ENCODE measurements at places on chromosomes 6 and 20.
A peak's percentile ranks its signal among the peaks of the same experiment; 100 is the strongest.

GRCh38 chr6:133899556-133899955 is 10.6 kb downstream of the TCF21 start:
- H3K27me3 ChIP-seq = peaks cover 61% of the 10 kb centered on the region
- H3K36me3 ChIP-seq = no peaks in the 10 kb centered on the region
- no peaks in the 10 kb centered on the region for H3K4me1 ChIP-seq
- H3K27ac ChIP-seq = no peak overlapping the region

DNA sequence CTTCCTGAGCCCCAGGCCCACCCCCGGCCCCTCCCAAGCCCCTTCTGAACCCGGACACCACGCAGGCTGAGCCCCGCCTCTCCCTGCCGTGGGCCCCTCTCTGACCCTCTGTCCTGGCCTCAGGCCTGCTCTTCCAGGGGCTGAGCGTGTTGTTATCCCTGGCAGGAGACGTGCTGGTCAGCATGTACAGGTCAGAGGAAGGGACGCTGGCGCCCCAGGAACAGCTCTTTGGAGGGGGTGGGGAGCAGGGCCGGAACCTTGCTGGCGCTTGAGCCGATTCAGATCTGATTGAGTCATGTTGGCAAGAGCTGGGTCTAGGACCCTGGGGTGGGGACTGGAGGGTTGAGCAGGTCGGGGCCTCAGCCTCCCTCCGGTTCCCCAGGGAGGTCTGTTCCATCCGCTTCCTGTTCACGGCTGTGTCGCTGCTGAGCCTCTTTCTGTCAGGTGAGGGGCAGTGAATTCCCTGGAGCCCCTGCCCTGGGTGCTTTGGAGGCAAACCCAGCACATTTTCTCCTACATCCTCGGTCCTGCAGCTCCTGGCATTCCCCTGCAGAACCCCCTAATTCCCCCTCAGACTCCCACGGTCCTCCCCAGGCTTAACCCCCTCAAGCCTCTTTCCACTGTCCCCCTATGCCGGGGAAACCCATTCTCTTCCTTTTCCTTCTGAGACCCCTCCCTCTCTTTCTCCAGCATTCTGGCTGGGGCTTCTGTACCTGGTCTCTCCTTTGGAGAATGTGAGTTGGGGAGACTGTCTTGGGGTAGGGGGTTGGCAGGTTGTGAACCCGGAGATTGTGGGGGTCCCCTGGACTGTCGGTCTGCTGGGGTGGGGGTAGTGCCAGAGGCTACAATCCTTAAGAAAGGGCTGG is 2.0 kb downstream of the SPAG4 start:
- H3K27ac ChIP-seq = no peak overlapping the region
- no peaks in the 10 kb centered on the region for H3K36me3 ChIP-seq
- peak; percentile 52 for DNase-seq
- H3K4me3 ChIP-seq = no peak overlapping the region
- peaks cover 36% of the 10 kb centered on the region for H3K4me1 ChIP-seq

DNA sequence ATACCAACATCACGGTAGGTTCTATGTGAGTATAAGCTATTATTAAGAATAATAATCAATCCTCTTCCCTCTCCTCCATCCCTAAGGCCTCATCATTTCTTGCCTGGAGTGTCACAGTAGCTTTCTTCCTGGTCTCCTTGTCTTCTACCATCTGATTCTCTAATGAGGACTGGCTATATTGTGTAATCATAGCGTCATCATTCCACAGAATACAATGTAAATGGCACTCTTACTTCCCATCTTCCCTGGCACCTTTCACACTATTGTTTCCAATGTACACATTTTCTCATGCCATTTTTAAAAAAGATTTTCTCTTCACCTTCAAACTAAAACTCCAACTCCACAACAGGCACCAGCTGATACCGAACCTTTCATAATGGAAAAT is 2.2 kb upstream of the BTN3A2 start:
- peak; percentile 42 for DNase-seq
- H3K4me3 ChIP-seq = no peak overlapping the region
- no peak overlapping the region for H3K27ac ChIP-seq
- no peaks in the 10 kb centered on the region for H3K27me3 ChIP-seq
- peaks cover 41% of the 10 kb centered on the region for H3K4me1 ChIP-seq

GRCh38 chr6:107196152-107196551 is 80.8 kb upstream of the BEND3 start:
- H3K36me3 ChIP-seq = no peaks in the 10 kb centered on the region
- H3K4me3 ChIP-seq = no peak overlapping the region
- no peaks in the 10 kb centered on the region for H3K4me1 ChIP-seq
- no peak overlapping the region for H3K27ac ChIP-seq
- H3K27me3 ChIP-seq = no peaks in the 10 kb centered on the region

DNA sequence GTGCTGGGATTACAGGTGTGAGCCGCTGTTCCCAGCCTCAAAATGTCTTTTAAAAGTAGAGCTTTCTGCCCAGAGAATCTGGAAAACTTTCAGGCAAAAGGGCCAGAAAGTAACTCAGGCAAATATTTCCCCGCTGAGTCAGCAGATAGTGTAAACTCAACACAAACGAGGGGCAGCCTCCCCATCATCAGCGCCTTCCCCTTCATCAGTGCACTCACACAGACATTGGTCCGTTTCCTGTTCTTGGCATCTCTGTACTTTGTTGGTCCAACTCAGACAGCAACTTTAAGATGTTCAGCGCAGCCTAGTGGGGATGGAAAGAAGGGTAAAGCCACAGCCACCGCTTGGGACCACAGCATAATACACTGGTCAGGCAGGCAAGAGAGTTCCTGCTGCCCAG is 69.5 kb downstream of the CSE1L start:
- no peaks in the 10 kb centered on the region for H3K27me3 ChIP-seq
- peaks cover 89% of the 10 kb centered on the region for H3K36me3 ChIP-seq
- DNase-seq = no peak
- no peak overlapping the region for H3K4me3 ChIP-seq
- no peak overlapping the region for H3K27ac ChIP-seq
- no peaks in the 10 kb centered on the region for H3K4me1 ChIP-seq

GRCh38 chr6:4910037-4910760 is 93.6 kb downstream of the RPP40 start:
- peaks cover 40% of the 10 kb centered on the region for H3K36me3 ChIP-seq
- H3K27ac ChIP-seq = no peak overlapping the region
- no peaks in the 10 kb centered on the region for H3K27me3 ChIP-seq
- no peak for DNase-seq

DNA sequence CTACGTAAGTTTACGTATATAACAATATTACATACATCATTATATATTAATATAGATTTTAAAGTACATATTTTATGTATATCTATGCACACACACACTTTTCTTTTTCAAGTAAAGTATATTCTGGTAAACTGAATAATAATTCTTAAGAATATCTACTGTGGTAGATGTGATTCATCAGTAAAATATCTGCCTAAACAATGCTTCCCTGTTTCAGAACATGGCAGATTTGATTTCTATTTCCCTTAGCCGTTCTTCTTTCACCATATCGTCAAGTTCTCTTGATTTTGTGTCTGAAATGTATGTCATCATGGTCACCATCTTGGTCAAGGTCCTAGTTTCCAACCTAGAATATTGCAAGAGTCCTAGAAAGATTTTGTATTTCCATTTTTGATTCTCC is 195.6 kb downstream of the HDGFL1 start:
- H3K27me3 ChIP-seq = no peaks in the 10 kb centered on the region
- no peaks in the 10 kb centered on the region for H3K36me3 ChIP-seq
- no peak for DNase-seq

DNA sequence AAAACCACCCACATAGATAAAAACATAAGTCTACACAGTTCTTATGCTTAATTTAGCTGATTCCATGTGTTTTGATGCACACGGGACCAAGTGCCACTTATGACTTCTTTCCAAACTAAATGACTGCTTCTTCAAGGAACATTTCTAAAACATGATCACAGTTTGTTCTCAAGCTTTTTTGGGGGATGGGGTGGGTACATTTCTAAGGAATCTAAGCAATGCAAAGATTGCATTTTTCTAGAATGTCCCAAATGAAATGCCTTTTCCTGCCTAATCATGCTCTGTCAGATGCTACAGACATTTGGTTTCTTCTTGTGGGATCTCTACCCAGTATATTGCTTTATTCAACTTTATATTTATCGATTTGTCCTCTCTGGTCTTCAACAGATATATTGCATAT is 496.8 kb upstream of the JAG1 start:
- H3K36me3 ChIP-seq = no peaks in the 10 kb centered on the region
- no peak overlapping the region for H3K4me3 ChIP-seq
- no peak overlapping the region for H3K27ac ChIP-seq
- H3K4me1 ChIP-seq = no peaks in the 10 kb centered on the region
- H3K27me3 ChIP-seq = no peaks in the 10 kb centered on the region

GRCh38 chr6:109465772-109466171 is 10.2 kb upstream of the MICAL1 start:
- H3K36me3 ChIP-seq = peaks cover 78% of the 10 kb centered on the region
- H3K27me3 ChIP-seq = no peaks in the 10 kb centered on the region
- no peak overlapping the region for H3K4me3 ChIP-seq

- H3K36me3 ChIP-seq = no peaks in the 10 kb centered on the region
- no peak for DNase-seq
- H3K27me3 ChIP-seq = peaks cover 31% of the 10 kb centered on the region
- no peak overlapping the region for H3K27ac ChIP-seq
- no peak overlapping the region for H3K4me3 ChIP-seq
- H3K4me1 ChIP-seq = peaks cover 29% of the 10 kb centered on the region
These were observed 3.5 kb downstream of the FOXS1 start for GRCh38 chr20:31841928-31842327.

GRCh38 chr20:5888041-5888440 is 62.3 kb downstream of the TRMT6 start:
- no peak overlapping the region for H3K4me3 ChIP-seq
- no peaks in the 10 kb centered on the region for H3K36me3 ChIP-seq
- H3K4me1 ChIP-seq = no peaks in the 10 kb centered on the region
- peak; percentile 21 for DNase-seq
- no peaks in the 10 kb centered on the region for H3K27me3 ChIP-seq

DNA sequence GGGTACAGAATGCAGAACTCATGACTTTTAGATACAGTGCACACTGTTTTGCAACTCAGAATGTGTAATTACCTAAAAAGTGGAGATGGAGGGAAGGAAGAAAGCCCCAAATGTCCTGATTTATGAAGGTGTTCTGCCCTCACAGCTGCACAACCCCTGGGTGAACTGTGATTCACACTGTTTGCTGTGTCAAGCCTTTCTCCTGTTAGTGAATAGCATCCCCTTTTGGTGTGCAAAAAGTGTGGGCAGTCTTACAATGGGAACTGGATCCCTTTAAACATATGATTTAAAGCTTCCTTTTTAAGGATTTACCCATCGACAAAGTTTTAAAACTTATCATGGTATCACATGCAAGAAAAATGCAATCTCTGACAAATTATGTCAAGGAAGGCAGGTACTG is 633.4 kb upstream of the EPHA7 start:
- no peak overlapping the region for H3K27ac ChIP-seq
- DNase-seq = no peak
- no peak overlapping the region for H3K4me3 ChIP-seq
- H3K4me1 ChIP-seq = no peaks in the 10 kb centered on the region
- H3K36me3 ChIP-seq = no peaks in the 10 kb centered on the region

GRCh38 chr6:28490205-28490890 is 25.2 kb downstream of the GPX6 start:
- H3K27ac ChIP-seq = no peak overlapping the region
- DNase-seq = no peak
- no peak overlapping the region for H3K4me3 ChIP-seq
- H3K4me1 ChIP-seq = no peaks in the 10 kb centered on the region

DNA sequence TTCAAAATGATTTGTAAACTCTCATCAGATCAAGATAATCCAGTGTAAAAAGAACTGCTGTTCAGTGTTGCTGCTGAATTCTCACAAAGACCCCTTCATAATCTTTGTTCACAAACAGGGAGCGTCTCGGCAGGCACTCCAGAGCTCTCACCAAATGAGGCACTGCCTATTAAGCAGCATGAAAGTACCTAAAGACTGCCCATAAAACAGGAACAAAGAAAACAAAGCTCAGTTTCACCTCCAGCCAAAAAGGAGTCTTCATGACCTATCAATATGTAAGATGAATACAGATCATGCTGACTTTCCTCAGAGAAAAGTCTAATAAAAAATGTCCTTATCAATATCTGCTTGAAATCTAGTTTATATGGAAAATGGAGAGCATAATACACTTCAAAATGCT is 41.8 kb downstream of the GPR63 start:
- H3K36me3 ChIP-seq = no peaks in the 10 kb centered on the region
- no peaks in the 10 kb centered on the region for H3K27me3 ChIP-seq
- no peak overlapping the region for H3K4me3 ChIP-seq
- H3K4me1 ChIP-seq = no peaks in the 10 kb centered on the region

DNA sequence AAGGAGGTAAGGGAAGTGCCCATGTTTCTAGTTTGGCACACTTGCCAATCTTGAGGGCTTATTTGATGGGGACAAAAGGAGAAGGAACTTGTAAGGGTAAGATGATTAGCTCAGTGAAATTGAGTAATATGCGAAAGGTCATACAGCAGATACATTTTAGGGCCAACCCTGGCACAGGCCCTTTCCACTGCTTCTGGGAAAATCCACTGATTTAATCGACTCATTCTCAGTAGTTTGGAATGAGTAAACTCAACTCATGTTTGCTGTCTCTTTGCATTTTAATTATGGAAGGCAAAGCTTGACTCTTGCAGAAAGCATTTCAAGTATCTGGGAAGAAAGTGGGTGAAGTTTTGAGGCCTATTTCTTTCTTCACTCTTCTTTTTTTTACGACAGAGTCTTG is 20.0 kb downstream of the PHF20 start:
- peak; percentile 67 for DNase-seq
- peaks cover 24% of the 10 kb centered on the region for H3K4me1 ChIP-seq
- H3K36me3 ChIP-seq = peaks cover 3% of the 10 kb centered on the region
- H3K27ac ChIP-seq = peak overlapping the region; percentile 79

All from CD14-positive monocyte (primary cell).